ENCODE measurements at places on chromosomes 13 and 19.
A peak's percentile ranks its signal among the peaks of the same experiment; 100 is the strongest.

DNA sequence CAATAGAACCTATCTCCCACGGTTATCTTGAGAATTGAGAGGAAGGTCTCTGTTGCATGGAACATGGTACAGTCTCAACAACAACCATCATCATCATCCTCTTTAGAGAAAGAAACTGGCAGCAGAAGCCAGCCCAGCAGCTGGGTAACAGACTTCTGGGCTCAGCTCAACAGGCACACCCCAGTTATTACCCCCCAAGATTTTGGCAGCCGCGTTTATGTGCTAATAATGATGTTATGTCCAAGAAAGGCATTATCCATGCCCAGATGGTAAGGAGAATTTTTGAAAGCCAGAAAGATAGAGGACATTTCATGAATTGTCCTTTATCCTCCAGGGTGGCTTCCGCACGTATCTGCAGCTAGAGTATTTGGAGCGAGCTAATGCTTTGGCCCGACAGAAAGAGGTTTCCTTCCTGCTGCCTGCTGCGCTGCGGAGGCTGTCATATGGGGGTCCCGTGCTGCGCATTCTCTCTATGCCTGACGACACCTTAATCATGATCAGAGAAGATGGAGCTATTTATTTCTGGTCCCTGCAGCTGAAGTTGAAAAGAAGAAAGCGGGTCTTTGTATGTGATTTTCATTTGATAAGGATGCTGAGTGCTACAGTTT lies 89.9 kb downstream of the TEX26 start:
- no peak for DNase-seq

GRCh38 chr19:5287066-5287465 lies 53.5 kb downstream of the PTPRS start:
- DNase-seq = no peak

DNA sequence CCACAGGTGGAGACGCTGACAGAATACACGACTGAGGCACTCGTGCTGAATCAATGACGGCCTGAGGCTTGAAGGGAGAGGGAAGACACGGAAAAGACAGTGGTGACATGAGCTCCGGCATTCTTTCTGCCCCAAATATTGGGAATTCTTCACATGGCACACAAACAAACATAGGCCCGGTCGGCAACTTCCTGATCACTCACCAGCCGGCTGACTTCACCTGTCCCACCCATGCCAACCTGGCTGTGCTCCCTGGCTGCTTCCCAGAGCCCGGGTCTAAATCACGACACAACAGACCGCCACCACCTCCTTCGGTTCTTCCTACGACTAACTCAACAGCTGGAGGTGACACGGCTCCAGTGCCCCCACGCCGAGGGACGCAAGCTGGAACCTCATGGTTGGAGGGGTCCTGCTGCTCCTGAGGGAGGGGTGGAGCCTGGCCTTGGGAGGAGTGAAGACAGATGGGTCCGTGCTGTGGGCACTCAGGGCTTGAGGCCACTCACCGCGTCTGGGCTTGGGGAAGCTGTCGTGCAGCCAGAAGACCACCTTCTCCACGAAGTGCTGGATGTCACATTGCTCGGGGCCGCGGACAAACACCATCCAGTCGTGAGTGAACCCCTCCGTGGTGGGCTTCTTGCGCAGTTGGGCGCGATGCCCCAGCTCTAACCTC lies 9.6 kb downstream of the MLLT1 start:
- no peak for DNase-seq

DNA sequence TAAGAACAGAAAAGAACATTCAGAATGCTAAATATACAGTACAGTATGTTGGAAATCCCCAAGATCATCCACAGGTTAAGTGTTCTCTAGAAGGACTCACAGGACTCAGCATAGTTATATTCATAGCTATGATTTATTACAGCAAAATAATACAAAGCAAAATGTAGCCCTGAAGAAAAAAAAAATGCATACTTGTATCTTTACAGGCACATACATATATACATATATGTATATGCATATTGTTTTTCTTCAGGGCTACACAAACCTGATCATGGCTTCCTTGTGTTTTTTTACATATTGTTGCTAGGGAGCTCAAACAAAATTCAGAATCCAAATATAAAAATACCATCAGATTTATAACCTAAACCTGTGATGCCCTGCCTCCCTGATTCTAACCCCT lies 78.5 kb downstream of the TUBA3C start:
- DNase-seq = no peak

DNA sequence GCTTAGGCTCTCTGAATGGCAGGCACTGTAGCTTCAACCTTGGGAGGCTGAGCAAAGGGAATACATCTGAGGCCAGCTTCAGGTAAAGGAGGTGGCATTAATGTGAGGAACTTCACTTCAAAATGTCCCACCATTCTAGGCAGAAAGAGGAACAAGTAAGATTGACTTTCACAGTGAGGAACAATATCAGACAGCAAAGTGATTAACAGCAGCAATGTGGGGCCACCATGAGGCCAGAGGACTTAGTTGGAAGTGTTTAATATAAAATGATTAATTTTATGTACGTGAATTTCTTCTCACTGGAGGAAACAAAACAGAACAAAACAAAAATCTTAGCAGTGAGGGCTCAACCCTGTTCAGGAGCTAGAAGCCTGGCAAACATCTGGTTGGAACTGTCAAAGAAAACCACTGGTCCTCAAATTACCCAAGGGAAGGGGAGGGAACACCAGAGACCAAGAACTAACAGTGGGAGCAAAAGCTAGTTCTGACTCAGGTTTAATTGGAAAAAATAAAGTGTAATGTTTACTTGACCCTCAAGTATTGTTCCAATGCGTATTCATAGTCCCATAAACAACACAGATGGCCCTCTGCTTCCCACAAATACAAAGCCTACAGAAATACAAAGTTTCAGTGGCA lies 43.9 kb upstream of the FRY start:
- no peak for DNase-seq

GRCh38 chr19:45973553-45974338 lies at the start of gene NOVA2:
NOVA2 (minus strand) TSS chr19:45973865; CDS start chr19:45973351, 514 bp downstream.
- DNase-seq = peak; percentile 60

- peak; percentile 50 for DNase-seq
Measured at GRCh38 chr19:49677901-49678674, 1.0 kb downstream of the PRMT1 start.

- DNase-seq = no peak
Measured at GRCh38 chr13:40148101-40148500, 492.6 kb downstream of the COG6 start.

DNA sequence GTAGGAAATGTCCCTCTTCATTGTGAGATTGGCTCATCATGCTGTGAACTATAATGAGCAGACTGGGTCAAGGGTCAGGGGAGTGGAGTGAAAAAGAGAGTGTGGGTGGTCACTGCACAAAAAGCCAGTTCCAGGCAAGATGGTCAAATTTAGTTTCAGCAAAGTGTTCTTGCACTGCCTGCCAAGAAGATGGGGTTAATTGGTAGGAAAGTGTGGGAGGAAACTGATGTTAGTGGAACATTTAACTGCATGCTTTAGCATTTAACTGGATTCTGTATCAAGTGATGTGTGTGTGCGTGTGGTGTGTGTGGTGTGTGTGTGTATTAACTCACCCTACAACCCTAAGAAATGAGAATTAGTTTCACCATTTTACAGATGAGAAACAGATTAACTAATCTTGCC lies 131.6 kb downstream of the COG6 start:
- DNase-seq = no peak

GRCh38 chr13:74979703-74980102 lies 502.3 kb downstream of the TBC1D4 start:
- no peak for DNase-seq

GRCh38 chr13:90773681-90774080 lies 573.8 kb upstream of the MIR17HG start:
- DNase-seq = no peak

DNA sequence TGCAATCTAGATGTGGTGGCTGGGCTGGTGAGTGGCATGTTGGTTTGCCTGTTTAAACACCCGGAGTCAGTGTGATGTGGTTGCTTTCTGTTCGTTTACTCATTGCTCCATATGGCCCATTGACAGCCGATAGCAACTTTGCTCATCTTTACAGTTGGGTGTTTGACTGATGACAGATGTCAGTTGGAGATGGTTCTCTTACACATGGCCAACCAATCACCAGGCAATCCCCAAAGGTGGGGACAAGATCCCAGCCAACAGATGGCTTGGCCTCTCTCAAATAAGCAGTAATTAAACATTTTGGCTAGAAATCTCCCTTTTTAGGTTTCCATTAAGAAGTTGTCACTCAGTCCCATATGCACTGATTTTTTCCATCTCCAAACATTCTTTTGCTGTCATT lies 497.1 kb upstream of the ARGLU1 start:
- DNase-seq = no peak

GRCh38 chr13:70945506-70945905 lies 837.3 kb upstream of the KLHL1 start:
- no peak for DNase-seq

GRCh38 chr19:3669947-3670795 lies 30.1 kb downstream of the PIP5K1C start:
- peak; percentile 80 for DNase-seq

DNA sequence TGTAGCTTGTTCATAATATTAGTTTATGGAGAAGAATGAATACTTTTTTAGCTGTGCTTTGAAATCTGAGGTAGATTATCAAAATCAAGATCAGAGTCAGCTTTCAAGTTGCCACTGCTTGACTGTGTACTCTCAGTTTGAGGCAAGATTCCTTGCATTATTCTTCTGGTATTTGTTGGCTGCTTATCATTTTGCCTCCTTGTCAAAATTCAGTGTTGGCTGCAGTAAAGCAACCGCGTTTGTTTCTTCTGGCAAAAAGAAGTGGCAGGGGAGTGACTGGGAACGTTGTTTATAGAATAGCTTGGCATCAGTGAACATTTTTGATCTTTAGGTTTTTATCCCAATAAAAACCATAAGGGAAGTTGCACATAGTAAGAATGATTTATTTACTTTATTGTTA lies 419.3 kb upstream of the GPC6 start:
- peak; percentile 18 for DNase-seq

- DNase-seq = no peak
Measured at GRCh38 chr19:42512130-42512636, 16.1 kb downstream of the CEACAM1 start.

- peak; percentile 58 for DNase-seq
Measured at GRCh38 chr13:45219938-45220375, 19.1 kb upstream of the KCTD4 start.

DNA sequence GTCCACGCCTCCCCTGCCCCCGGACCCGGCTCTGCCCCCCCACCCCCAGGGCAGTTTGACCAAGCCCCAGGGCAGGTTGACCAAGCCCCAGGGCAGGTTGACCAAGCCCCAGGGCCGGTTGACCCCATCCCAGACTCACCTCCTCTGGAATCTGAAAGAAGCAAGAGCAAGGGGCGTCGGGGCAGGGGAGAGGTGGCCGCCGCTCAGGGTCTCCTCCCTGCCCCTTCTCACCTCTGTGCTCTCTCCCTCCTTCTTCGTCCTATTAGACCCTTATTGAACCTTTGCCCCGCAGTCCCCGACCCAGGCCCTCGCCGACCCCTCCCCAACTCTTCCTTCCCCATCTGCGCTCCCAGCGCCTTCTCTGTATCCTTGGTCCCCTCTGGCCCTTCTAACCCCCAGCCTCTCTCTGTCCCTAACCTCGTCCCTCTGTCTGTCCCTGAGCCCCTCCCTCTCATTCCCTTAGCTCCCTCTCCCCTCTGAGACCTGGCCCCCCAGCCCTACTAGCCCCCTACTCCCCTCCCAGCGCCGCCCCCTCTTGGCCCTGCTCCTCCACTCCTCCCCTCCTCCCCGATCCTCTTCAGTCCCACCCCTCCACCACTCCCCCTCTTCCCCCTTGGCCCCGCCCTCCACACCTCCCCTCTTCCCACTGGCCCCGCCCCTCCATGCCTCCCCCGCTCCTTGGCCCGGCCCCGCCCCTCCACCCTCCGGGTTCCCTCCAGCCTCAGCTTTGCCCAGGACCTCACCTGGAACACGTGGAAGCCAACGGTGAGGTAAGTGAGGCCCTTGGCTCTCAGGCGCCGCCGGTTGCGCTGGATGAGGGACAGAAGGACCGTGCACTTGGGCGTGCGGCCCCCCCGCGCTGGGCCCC lies 7.6 kb downstream of the CAPN12 start:
- DNase-seq = peak; percentile 30

DNA sequence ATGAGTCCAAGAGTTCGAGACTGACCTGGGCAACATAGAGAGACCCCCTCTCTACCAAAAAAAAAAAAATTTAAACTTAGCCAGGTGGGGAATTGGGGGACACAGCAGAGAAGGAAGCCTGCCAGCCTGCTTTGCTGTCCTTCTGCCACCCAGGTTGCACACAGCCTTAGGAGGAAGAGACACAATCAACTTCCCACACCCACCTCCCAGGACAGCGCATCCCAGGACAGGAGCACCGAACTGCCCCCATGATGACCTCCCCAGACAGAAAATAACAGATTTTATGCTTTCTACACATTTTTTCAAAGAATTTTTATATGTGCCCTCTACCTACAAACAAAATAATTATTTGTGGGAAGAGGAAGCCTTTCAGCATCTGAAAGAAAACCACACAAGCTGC lies 126.0 kb upstream of the ZNF507 start:
- DNase-seq = no peak

DNA sequence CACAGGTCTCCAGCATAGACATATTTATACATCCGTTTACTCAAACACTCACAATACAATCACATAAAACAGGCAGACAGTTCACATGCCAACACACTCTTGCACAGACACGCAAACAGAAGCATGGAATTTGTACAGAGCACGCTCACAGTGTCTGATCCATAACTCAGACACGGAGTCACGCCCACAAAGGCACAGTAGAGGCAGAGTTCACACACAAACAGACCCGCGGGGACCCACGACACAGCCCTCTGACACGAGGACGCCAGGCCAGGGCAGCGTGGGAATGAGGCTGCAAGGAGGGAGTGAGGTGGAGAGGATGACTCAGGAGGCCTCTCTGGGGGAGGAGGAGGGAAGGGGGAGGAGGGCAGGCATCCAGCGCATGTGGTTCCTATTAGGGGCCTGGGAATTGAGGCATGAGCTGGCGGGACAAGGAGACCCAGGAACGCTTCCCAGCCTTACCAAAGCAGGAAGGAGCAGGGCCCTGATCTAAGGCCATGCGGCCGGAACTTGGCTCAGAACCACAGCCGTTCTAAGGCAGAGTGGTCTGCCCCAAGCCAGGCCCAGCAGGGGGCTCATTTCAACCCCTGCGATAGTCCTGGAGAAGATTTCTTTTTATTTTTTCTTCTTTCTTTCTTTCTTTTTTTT lies 9.1 kb upstream of the OLFM2 start:
- peak; percentile 99 for DNase-seq

DNA sequence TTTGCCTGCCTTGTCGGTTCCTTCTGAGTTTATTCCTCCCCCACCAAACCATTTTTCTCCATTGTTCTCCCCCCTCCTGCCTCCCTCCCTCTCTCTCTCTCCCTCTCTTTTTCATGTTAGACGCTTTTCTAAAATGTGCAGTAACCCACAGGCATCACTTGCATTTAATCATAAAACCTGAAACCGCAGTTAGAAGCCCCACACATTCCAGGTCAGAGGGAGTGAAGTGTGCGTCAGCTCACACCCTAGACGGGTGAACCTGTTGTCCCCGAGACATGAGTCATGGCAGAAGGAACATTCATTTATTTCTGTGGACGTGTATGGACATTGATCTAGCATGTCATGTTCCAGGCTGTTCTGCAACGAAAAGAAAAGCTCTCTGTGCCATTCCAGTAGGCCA lies 19.9 kb downstream of the ONECUT3 start:
- no peak for DNase-seq

GRCh38 chr19:29745253-29745652 lies 30.2 kb upstream of the C19orf12 start:
- DNase-seq = no peak

GRCh38 chr13:109389892-109390345 lies 396.5 kb downstream of the IRS2 start:
- DNase-seq = no peak

- no peak for DNase-seq
Measured at GRCh38 chr19:55257461-55258420, 1.1 kb downstream of the PPP6R1 start.

Measured in astrocyte of the spinal cord (primary cell).